ENCODE measurements at places on chromosomes 5 and 9.

DNA sequence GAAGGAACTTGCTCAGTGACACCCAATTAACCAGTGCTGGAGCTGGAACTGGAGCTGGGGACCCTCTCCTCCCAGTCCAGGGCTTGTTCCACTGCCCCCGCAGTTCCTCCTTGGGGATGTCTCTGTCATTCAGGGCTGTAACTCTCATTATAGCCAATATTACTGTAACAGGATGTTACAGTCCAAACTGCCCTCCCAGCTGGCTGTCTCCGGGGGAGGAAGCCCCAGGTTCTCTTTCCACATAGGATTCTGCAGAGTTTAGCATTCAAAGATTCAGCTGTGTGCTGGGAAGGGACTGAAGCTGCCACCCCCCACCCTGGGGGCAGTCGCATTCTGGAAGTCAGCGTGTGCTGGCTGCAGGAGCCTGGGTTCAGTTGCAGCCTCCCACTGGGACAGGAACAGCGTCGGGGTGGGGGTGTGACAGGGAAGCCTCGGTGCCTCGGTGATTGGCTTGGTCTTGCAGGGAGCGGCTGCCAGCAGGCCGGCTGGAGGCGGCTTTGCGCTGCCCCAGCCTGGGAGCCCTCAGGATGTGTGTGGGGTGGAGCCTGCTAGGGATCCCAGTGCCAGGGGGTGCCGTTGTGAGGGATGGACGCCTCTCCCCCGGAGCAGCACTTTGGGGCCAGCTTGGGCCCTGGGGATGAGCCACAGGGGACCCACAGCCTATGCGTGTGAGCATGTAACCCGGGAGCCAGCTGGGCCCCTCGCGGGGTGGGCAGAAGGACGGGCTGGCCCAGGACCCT is 101.1 kb downstream of the RGS3 start:
- DNase-seq, result peak; percentile 74

GRCh38 chr5:179160584-179160983 is 100.4 kb downstream of the ZNF354C start:
- no peak for DNase-seq

GRCh38 chr5:94707359-94707758 is 88.9 kb downstream of the SLF1 start:
- DNase-seq, result peak; percentile 73

DNA sequence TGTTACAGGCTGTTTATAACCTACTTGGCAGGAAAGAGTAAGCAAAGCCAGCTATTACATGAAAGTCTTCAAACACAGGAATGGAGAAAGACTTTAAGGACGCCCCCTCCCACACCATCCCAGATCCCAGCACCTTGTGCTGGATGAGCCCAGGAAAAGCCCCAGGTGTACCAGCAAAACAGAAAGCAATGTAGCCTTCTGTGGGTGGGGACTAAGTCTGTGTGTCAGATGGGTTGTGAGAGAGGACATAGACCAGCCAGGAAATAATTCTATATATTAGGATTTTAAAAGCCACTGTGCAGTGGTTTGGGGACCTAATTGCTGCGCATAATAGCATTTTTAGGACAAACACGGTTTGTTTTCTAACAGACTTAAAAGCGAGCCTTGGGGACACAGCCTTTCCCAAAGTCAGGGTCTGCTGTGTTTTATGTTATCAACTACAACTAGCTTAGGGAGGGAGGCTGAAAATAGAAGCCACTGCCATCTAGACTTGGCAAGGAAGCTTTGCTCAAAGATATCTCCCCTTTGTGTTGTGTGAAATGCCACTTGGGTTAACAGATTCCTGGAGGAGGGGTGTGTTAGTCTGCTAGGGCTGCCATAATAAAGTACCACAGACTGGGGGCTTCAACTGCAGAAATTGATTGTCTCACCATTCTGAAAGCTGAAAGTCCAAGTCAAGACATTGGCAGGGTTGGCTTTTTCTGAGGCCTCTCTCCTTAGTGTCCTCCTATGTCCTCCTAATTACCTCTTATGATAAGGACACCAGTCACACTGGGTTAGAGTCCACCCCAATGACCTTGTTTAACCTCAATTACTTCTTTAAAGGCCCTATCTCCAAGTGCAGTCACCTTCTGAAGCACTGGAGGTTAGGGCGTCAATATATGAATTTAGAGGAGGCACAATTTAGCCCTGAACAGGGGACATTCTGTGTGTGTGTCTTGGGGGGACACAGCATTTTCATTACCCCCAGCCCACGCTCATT is 17.2 kb upstream of the UBE2QL1 start:
- DNase-seq, result no peak

DNA sequence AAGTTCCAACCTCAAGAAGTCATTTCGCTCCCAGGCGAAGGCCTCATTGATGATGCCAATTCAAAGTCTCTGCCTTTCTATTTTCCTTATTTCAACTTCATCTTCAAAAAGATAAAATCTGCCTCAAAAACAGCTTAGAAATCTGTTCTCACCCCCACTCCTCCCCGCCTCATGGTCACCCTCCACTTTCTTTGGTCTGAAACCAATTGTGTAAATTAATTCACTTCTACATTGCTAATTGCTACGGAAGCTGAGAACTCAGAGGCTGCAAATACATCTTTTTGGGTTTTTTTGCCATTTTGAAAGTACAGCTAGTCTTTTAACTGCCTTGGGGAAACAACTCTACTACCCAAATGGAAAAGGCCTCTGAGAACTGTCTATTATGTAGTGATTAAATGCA is 350.0 kb upstream of the SLC24A2 start:
- DNase-seq, result no peak

- peak; percentile 47 for DNase-seq
Measured at GRCh38 chr9:97038611-97039513, at the start of gene CTSV. CTSV (minus strand) TSS chr9:97039142; CDS start chr9:97038043, 1,099 bp downstream.

DNA sequence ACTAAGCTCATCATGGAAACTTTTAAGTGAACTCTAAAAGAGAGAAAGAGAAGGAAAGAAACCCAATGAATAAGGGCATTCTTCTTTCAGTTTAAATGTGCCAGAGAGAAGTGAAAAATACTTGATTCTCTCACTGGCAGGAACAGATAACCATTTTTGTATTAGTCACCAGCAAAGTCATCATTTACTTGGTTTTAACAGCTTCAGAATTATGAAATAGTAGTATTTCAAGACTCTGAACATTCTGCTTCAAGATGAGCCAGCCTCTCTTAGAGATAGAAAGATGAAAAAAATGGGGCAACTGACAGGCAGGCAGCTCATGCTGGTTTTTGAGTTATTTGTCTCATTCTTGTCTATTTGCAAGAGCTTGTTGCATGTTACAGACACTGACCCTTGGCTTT is 103.5 kb downstream of the GCNT1 start:
- DNase-seq, result no peak

GRCh38 chr5:77946381-77947040 is 170.4 kb upstream of the TBCA start:
- DNase-seq, result no peak

DNA sequence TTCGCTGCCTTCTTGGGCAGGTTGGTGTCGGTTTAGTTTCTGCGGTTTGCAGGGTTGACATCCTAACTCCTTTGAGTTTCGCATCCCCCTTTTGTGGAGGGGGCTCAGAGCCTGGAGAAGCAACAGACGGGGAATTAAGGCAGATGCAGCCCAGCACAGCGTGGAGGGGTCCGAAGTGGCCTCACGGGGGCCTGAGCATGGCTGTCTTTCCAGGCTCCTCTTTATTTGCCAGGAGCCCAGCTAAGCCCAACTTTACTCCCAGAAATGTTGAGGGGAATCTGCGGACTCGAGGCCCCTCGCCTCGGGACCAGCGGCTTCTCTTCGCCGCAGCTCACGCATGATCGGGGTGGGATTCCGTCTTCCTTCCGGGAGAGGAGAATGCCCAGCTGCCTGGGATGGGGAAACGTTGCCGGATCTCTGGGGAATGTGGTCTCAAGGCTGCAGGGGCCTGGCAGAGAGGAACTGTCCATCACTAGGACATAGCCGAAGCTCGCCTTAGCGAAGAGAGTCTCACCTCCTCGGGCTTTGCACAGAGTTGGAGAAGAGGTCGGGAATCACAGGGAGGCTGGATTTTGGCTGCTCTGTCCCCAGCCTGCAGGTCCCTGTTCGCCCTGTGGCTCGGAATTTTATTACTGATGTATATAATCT is 1.3 kb downstream of the RAI14 start:
- DNase-seq, result no peak

- no peak for DNase-seq
Measured at GRCh38 chr5:134902071-134902801, 2.7 kb upstream of the PCBD2 start.

DNA sequence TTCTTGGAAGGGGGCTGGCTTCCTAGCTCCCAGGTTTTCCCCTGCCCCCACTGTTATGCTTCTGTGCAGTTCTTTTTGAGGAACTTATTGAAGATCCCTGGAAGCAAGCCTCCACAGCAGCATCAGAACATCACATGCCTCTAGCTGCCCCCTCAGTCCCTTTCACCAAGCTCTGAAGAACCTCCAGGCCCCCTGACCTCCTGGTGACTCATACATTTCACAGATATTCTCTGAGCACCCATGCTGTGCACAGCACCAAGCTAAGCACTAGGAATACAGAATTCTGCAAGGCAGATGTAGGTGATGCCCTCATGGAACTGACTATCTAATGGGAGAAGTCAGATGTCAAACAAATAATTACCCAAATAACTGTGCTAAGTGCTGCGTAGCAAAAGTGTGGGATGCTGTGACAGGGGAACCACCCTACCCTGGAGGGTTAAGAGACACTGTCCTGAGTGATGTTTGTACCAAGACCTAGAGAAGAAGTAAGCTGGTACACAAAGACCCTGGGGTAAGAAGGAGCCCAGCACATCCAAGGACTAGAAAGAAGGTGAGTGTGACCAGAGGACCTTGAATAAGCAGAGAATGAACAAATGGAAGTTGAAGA is 213.7 kb upstream of the NR4A3 start:
- peak; percentile 42 for DNase-seq

GRCh38 chr9:15936306-15936921 is 383.6 kb downstream of the CCDC171 start:
- peak; percentile 57 for DNase-seq

GRCh38 chr9:21205204-21205603 is 1.7 kb downstream of the IFNA10 start:
- DNase-seq, result no peak

GRCh38 chr5:84715686-84716085 is 331.0 kb upstream of the EDIL3 start:
- no peak for DNase-seq

DNA sequence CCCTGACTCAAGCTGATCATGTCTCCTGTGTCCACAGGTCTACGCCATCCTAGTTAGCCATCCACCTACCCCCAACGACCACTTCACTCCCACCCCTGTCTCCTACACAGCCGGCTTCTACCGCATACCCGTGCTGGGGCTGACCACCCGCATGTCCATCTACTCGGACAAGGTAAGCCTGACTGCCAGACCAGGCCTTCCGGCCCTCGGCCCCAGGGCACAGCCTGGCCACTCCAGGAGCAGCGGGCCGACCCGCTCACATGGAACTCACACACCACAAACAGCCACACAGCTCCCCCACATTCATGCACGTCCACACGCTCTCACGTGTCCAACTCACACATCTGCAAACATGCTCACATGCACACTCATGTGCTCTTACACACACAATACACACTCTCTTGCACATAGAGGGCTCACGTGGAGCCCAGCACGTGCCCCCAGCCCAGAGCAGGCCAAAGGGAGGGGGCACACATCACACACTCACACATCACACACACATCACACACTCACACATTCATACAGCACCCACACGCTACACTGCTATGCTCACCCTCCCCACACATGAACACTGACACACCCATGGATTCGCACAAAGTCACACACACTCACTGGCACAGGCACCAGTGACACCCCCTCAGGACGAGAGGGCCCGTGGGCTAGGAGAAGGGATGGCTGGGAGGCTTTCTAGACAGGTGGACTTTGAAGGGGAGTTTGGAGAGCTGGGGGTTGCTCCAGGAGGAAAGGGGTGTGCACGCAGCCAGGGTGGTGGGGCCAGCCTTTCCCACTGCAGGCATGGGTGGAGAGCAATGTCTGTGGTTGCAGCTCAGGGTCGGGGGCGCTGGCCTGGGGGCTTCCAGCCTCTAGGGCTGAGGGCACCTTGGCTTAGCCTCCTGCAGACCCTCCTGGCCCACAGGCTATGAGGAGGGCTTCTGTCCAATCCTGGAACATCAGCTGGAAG is 3.3 kb downstream of the GRIN1 start:
- DNase-seq, result no peak

- no peak for DNase-seq
Measured at GRCh38 chr9:36995927-36996705, 38.0 kb downstream of the PAX5 start.

- DNase-seq, result no peak
Measured at GRCh38 chr9:137026828-137027227, 1.2 kb downstream of the ABCA2 start.

GRCh38 chr9:36207546-36208012 is 16.9 kb downstream of the CLTA start:
- no peak for DNase-seq

DNA sequence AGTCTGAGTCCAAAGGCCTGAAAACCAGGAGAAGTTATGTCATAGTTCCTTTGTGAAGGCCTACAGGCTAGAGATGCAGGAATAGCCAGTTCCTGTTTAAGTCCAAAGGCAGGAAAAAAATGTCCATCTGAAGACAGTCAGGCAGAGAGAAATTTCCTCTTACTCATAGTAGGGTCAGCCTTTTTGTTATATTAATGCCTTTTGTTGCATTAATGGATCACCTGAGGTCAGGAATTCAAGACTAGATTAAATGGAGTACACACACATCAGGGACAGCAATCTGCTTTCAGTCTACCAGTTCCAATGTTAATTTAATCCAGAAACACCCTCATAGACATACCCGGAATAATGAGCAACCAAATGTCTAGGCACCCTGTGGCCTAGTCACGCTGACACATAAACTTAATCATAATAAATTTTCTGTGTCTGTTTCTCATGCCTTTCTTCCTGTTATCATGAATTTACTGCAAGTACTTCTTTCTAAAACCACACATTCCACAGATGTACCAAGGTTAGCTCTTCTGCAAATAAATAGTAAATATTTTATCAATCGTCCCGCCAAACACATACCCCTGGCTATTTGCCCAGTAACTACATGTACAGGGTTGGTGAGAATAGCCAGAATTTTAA is 703.9 kb downstream of the EFNA5 start:
- no peak for DNase-seq

DNA sequence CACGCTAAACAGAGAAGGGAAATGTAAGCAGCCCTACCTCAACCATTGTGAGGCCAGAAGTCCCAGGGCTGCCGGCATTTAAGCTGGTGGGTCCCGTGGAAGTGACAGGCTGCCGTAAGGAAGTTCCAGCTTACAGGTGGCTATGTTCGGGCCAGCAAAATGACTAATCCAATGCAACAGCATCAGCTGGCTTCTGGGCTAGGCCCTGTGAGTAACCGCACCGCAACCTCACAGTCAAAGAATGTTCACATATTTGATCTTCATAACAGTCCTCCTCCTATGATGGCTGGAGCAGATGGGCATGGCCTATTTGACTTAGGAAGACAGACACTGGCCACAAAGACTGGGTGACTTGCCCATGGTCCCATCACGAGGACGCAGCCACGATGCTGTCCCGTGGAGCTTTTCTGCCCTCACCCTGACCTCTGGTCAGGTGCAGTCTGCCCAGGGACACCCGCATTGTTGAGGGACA is 88.2 kb downstream of the LIFR start:
- peak; percentile 33 for DNase-seq

DNA sequence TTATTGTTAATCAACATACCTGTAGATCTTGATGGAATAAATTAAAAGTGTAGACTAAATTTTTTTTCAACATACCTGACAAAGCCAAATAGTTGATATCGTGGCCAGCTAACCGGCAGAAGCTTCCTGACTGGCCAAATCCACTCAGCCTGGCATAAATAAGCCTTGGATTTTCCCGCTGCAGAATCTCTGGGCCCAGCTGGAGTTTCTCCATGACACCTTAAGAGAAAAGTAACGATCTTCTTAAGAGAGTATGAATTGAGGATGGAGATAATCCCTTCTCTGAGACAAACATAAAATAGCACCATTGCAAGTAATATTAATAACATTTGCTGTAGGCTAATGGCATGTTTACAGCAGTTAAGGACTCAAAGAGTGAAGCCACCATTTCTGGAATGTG is 2.2 kb downstream of the AMACR start:
- no peak for DNase-seq

All from brain pericyte (primary cell).